ENCODE measurements at places on chromosomes 5 and 9.

- no peak for DNase-seq
These were observed 11.8 kb upstream of the TGFBI start for GRCh38 chr5:136016945-136017530.

GRCh38 chr9:14314424-14314928 is 535 bp upstream of the NFIB start:
- peak; percentile 9 for DNase-seq

GRCh38 chr5:171029401-171029800 is 167.6 kb downstream of the RANBP17 start:
- DNase-seq = no peak

GRCh38 chr9:95280745-95281144 is 36.8 kb downstream of the FANCC start:
- DNase-seq = no peak

DNA sequence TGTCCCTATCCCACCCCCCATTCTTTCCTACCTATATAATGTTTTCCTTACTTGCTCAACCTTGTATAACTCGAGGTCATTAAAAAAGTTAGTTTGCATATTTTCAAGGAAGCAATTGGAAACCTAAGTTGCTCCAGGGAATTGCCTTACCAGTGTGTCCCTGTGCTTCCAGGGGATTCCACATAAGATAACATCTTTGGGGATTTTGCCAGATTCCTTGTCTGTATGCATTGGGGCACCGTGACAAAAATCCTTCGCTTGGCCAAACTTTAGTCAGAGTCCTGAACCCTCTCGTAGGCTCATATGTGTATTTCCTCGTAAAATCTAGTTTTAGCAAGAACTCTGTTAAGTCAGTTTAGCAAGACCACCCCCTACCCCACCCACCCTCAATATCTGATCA is 14.7 kb upstream of the OSMR start:
- no peak for DNase-seq

- DNase-seq = no peak
These were observed 210.6 kb downstream of the CAAP1 start for GRCh38 chr9:26682041-26682440.

DNA sequence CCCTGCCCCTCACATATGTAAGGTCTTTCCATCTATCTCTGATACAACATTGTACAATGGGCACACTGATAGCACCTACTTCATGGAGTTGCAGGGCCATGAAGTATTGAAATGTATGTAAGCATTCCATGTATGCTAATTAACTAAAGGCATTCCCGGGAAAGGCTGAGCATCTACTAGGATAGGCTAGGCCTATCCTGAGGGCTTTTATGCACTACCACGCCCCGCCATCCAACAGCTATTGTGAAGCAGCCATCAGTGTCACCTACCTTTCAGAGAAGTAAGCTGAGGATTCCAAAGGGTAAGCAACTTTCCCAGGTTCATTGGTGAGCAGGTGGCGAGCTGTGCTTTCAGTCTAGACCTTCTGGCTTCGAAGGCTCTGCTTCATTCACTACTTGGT is 47.6 kb downstream of the NSG2 start:
- no peak for DNase-seq

DNA sequence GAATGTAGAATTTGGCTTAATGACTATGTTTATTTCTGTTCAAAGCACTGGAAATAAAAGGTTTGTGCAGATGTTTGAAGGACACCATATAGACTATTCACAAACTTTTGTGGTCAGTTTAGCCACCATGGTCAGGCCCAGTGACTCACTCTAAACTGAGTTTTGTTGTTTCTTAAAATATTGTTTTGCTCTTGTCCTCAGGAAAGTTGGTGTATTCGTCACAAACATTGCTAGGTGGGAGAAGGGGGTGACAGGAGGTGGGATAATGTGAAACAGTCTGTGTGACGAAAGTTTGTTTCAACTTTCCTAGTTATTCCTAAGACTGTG is 35.0 kb upstream of the LIFR start:
- no peak for DNase-seq

DNA sequence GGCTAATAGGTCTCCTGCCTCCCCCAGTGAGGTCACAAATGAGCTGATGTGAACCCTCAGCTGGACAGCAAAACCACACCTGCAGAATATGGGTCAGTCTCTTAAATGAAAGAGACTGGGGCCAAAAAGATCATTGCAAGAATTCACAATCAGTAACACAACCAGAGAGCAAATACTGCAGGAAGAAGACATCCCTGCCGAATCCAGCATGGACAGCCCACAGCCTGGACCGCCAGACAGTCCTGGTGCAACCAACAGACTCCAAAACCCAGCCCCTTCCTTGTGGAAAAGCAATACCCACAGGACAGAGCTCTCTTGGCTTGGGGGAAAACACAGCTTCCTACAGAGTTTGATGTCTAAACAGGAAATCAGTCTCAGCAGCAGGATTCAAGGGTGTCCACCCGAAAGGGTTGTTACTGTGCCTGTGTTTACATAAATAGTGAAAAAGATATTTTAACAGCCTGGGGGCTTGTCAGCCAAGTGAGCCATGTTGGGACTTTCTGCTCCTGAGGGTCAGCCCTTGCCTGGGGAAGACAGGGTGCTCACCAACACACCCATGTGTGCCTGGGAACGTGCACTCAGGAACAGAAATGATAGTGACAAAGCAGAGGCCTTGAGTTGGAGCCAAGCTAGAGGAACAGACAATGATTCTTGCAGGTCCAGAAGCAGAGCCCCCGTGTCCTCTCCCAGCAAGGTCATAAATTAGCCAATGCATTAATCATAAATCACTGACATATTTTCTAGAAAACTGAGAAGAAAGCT is 106.2 kb downstream of the SEMA5A start:
- no peak for DNase-seq

DNA sequence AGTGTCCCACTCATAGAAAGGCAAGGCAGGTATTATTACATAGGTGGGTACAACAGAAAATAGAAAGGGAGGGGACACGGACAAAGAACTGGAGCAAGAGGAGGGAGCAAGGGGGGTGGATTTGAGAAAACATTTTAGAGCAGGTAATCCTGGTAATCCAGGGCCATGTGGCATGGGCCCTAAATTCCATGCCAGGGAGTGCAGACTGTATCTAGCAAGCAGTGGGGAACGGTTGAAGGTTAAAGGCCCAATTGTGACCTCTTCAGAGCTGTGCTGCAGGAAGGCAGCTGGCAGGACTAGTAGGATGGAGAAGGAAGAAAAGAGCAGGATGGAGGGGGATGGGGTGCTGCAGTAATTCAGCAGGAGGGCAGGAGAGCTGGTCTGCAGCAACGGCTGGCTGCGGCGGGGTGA is 75.2 kb downstream of the PDE6A start:
- no peak for DNase-seq

- DNase-seq = peak; percentile 80
These were observed 19.8 kb upstream of the NSD1 start for GRCh38 chr5:177113566-177114424.

- no peak for DNase-seq
These were observed 81.2 kb downstream of the ZCCHC7 start for GRCh38 chr9:37201581-37201980.

All from CD4-positive, alpha-beta T cell (primary cell).